Stimulated activated CD8-positive, alpha-beta memory T cell treated with anti-CD3 and anti-CD28 coated beads, Interleukin-15, amount 100 ng/mL, for 1 hour (primary cell): ENCODE measurements at places on chromosomes 3 and 15.

DNA sequence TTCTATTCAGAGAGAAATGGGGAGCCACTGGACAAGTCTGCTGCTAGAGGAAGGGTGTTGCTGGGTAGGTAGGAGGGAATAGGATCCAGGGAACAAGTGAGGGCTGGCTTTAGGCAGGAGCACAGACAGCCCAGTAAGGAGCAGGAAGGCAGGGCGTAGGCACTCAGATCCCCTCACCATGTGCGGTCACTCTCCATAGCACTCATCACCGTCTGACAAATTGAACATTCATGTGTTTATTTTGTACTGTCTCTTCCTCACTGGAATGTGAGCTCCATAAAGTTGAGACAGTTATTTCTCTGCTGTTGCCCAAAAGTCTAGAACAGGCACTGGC, 24.2 kb upstream of the LRRC34 start:
- DNase-seq, result no peak

GRCh38 chr3:81465510-81466200, 295.8 kb downstream of the GBE1 start:
- no peak for DNase-seq

GRCh38 chr3:73350996-73351395, 273.7 kb downstream of the PDZRN3 start:
- DNase-seq, result no peak

GRCh38 chr3:18122264-18122663, 302.9 kb downstream of the SATB1 start:
- DNase-seq, result no peak

- DNase-seq, result no peak
Observed at GRCh38 chr3:141544697-141545096, 57.9 kb downstream of the RASA2 start.

- DNase-seq, result no peak
Observed at GRCh38 chr3:61645148-61645547, 83.8 kb downstream of the PTPRG start.

DNA sequence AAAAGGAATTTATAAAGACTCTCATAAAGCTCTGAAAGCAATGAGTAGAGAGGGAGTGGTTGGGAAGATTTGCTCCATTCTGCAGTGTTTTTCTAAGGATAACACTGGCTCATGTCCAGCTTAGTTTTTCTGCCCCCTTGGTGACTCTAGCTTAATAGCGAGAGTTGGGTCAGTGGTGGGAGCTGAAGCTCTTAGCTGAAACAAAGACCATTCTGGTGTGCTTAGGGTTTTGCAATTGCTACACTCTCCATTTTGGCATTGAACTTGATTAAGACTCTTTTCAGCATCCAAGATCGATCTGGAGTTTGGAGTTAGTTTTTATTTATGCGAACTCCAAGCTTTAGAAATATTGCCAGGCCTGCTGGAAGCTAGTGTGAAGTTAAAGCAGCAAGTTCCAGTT, 98.0 kb downstream of the ATG7 start:
- DNase-seq, result no peak

- DNase-seq, result no peak
Observed at GRCh38 chr3:148246291-148246923, 451.3 kb upstream of the AGTR1 start.

DNA sequence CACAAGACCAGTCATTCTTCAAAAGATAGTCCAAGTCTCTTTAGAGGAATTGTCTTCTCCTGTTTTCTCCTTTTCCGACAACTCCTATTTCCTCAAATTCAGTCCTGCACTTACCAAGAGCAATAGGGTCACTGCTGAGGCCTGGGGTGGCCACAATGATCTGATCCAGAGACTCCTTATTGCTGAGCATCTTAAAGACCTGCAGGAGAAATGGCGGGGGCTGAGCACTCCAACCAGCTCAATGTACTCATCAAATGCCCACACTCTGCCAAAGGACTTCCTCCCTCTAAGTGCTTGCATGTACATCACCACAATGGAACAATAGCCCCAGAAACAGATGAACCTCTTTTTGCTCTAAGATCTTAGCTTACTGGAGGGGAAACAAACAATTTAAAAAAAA, 9.6 kb downstream of the UBL7 start:
- DNase-seq, result no peak

- DNase-seq, result no peak
Observed at GRCh38 chr15:60128000-60128376, 123.9 kb downstream of the FOXB1 start.
